Activated naive CD4-positive, alpha-beta T cell treated with anti-CD3 and anti-CD28 coated beads, Interleukin-2, amount 10 ng/mL, durations not matched to agents 5 hours and 36 hours (primary cell): ENCODE measurements at places on chromosomes 4 and X. TPM values are rescaled to one million over a fixed set of nuclear protein-coding genes. Genes with fewer than 3 reads are reported as not detected.

Gene VCX3A
- total RNA-seq, result not detected

Gene SLITRK2
- total RNA-seq, result not detected

Gene HMGN5
- total RNA-seq, result 2.5 TPM

Gene STAP1
- 18.5 TPM for total RNA-seq

Gene CT47A7
- total RNA-seq, result not detected

Gene DCAF8L2
- total RNA-seq, result not detected
